Neural cell (in vitro differentiated cells): ENCODE measurements at places on chromosomes 16 and 17. TPM values are rescaled to one million over a fixed set of nuclear protein-coding genes. Genes with fewer than 3 reads are reported as not detected.

The TMEM100 gene
- polyA plus RNA-seq: not detected in 2 replicates

The CD7 gene
- polyA plus RNA-seq: not detected in 2 replicates

The C16orf86 gene
- 1.4 and 2.4 TPM in 2 replicates for polyA plus RNA-seq

The LPO gene
- polyA plus RNA-seq: not detected in 2 replicates

The GUCY2D gene
- polyA plus RNA-seq: 0.07 and 0.10 TPM in 2 replicates

The ITGAE gene
- 143 and 169 TPM in 2 replicates for polyA plus RNA-seq

The IL17C gene
- 1.0 TPM in 1 of 2 replicates, not detected in the other for polyA plus RNA-seq

The CDH15 gene
- not detected in 2 replicates for polyA plus RNA-seq

The ZNF821 gene
- 128 and 148 TPM in 2 replicates for polyA plus RNA-seq

The CSH1 gene
- not detected in 2 replicates for polyA plus RNA-seq

The RNF43 gene
- polyA plus RNA-seq: not detected in 2 replicates

The PPP1R27 gene
- not detected in 2 replicates for polyA plus RNA-seq

The GAS7 gene
- 23.6 and 30.9 TPM in 2 replicates for polyA plus RNA-seq

The SLC35G6 gene
- not detected in 2 replicates for polyA plus RNA-seq

The CA4 gene
- not detected in 2 replicates for polyA plus RNA-seq

The ST6GALNAC1 gene
- not detected in 2 replicates for polyA plus RNA-seq

The FAM171A2 gene
- 73.6 and 88.3 TPM in 2 replicates for polyA plus RNA-seq

The NF1 gene
- 21.2 and 22.4 TPM in 2 replicates for polyA plus RNA-seq

The TEKT1 gene
- 0.06 TPM in 1 of 2 replicates, not detected in the other for polyA plus RNA-seq
